ENCODE measurements at places on chromosomes 2 and 18.

- no peak for DNase-seq
These were observed 10.5 kb downstream of the SLC66A2 start for GRCh38 chr18:79940814-79941472.

DNA sequence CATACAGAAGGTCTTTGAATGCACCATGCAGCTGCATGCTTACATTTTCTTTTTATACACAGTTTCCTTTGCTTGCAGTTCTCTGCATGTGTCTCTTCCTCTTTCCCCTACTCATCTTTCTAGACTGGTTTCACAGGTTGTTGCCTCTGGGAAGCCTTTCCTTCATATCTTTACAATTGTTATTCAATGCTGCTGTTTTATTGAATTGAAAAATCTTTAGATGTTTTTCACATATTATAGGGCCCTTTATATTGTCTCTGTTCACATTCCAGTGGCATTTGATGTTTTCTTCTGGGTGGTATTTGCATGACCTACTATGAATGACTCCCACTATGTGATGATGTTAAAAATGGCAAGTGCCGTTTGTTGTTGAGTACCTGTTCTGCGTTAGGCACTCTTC lies 91.1 kb downstream of the DIS3L2 start:
- DNase-seq: no peak

DNA sequence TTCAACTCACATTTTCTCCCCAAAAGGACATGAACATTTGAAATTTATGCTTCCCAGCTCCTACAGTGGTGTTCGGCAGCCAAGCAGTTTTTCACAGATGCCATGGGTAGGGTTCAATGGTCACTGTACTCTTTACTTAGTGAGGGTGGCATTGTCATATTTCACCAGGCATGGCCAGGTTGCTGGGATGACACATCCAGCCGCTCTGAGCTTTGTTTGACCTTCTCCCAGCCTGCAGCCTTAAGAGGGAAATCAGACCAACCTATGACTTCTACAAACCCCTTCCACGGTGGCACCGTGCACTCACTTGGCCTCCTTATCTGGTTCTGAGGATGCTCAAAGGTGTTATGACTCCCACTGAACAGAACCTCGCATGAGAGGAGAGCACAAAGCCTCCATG lies 108.4 kb upstream of the SH3BP4 start:
- DNase-seq: no peak

DNA sequence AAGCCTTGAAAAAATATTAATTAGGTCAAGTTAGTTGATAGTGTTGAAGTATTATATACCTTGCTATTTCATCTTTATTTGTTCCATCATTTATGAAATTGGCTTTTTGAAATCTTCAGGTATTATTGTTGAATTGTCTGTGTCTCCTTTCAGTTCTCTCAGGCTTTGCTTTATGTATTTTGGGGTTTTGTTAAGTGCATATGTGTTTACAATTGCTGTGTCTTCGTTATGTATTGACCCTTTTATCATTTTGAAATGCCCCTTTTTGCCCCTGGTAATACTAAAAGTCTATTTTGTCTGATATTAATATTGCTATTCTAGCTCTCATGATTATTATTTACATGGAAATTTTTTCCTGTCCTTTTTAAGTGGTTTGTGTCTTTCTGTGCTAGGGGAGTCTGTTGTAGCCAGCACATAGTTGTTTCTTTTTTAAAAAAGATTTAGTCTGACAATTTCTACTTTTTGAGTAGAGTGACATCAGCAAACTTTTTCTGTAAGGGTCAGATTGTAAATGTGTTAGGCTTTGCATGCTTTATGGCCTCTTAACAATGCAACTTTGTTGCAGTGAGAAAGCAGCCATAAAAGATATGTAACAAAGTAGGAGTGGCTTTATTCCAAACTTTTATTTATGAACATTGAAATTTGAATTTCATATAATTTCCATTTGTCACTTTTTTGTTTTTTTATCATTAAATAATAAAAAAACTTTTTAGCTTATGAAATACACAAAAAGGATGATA lies 19.9 kb downstream of the SOCS6 start:
- no peak for DNase-seq

- no peak for DNase-seq
These were observed 144.4 kb upstream of the LYPD6 start for GRCh38 chr2:149185942-149186490.

DNA sequence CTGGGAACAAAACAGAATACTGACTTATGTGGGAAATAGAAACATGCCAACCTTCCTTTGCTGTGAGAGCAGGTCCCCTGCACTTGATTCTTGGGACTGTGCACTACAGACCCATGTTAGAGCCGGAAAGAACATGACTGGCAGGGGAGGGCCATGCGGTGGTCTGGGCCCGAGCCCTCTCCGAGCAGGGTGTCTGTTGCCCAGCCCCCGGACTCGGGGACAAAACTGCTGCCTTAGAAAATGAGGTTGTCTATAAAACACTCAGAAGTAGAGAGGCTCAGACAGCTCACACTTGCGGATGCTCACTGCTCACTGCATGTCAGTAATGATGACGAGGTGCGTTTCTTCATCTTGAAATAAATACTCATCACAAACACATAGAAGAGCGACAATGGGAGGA lies 270.7 kb upstream of the HDAC4 start:
- DNase-seq: no peak

- DNase-seq: no peak
These were observed 156.3 kb upstream of the CCDC68 start for GRCh38 chr18:55115606-55116005.

- peak; percentile 22 for DNase-seq
These were observed 10.6 kb upstream of the IL36A start for GRCh38 chr2:112994648-112995047.

GRCh38 chr2:55014962-55015939 lies 35.0 kb downstream of the RTN4 start:
- no peak for DNase-seq

- DNase-seq: no peak
These were observed 3.0 kb upstream of the ITM2C start for GRCh38 chr2:230861552-230862255.

- peak; percentile 86 for DNase-seq
These were observed 86.9 kb downstream of the ZFP36L2 start for GRCh38 chr2:43139501-43139900.

DNA sequence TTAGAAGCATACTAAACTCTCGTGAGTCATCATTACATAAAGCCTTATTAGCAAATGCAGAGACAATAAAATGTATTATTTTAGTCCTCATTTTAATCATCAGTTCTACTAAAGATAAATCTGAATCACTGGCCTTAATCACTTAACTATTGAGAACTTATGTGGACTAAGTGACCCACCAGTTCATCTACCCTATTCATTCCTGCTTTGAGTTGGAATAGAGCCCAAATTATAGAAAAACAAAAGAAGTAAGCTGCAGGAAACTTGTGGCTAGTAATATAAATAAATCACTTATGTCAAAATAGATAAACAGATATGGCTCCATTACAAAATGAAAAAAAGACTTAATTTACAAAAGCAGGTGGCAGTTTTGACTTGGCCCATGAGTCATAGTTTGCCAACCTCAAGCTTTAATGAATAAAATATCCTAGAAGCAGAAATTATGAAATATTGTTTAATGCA lies 851.8 kb upstream of the CRIM1 start:
- DNase-seq: no peak

DNA sequence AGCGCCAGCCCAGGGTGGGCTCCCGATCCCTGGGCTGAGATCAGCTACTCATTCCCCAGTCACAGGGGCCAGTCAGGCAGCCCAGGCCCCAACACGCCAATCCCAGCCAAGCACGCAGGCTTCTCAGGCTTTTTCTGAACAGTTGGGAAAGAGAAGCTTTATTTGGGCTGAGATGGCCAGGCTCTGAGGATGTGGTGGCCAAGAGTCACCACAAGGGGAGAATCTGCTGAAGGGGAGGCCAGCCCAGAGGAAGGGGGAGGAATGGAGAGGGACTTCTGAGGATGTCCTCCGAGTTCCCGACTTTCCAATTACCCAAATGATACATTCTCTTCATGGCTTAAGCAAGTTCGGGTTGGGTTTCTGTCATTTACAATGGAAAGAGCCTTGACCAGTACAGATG lies 2.8 kb upstream of the DIPK1C start:
- DNase-seq: no peak

DNA sequence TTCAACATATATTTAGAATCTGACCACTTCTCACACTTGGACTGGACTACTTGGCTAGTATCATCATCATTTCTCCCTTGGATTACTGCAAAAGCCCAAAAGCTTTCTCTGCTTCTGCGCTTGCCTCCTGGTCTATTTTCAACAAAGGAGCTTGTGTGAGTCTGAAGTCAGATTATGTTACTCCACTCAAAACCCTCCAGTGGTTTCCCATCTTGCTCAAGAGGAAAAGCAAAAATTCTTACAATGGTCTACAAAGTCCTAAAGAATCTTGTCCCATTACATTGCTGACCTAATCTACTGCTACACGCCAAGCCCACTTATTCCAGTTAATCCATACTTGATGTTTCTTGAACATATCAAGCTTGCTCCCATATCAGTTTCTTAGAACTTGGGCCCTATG lies 9.6 kb downstream of the PREPL start:
- DNase-seq: no peak

DNA sequence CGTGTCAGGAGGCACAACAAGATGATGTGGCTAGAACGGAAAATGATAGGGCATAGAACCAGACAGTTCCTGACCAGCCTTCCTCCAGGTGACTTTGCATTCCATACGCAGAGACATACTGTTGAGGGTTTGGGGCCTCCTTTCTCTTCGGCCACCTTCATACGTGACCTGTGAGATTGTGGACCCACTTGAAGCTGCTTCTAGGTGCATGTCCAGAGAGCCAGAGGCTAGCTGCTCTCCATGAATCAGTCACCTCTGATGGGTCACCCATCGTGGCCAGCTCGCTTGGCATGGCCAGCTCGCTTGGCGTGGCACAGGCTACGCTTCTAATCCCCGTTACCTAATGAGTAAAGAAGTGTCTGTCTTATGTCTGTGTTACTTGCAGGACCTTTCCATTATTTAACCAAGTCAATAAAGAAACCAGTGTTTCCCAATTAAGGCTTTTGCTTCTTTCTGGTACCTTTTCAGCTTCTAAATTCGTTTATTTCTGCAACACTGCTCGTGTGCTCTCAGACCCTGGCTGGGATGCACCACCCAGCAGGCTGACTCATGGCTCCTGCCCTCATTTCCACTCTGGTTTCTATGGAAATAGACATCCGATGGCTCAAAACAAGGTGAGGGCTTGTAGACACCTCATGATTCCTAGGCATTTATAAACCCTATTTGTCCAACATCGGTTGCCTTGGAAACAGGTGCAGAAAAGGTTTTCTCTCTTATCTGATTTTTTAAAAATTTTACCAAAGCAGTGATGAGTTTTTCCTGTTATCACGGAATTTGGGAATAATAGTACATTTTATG lies 86.7 kb upstream of the B3GNT7 start:
- peak; percentile 62 for DNase-seq

- no peak for DNase-seq
These were observed 95.7 kb upstream of the SERTAD2 start for GRCh38 chr2:64749446-64749845.

DNA sequence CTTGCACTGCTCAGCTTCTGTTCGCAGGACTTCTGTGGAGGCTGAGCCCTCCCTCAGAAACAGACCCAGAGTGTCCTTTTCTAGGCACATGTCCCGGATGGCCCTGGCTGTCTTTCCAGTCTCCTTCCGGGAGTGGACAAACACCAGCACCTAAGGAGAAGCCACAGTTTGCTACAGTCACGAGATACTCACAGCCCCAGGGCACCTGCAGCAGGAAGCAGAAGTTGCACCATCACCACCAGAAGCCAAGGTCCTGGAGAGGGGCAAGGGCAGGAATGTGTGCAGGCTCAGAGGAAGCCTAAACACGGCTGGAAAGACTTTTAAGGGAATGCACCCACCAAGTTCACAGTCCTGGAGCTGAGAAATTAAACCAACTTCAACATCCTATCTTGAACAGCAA lies 13.6 kb downstream of the SNRNP200 start:
- no peak for DNase-seq

- no peak for DNase-seq
These were observed 47.9 kb downstream of the L3MBTL4 start for GRCh38 chr18:6366776-6367175.

- DNase-seq: no peak
These were observed 56.4 kb upstream of the XIRP2 start for GRCh38 chr2:166831930-166832329.

DNA sequence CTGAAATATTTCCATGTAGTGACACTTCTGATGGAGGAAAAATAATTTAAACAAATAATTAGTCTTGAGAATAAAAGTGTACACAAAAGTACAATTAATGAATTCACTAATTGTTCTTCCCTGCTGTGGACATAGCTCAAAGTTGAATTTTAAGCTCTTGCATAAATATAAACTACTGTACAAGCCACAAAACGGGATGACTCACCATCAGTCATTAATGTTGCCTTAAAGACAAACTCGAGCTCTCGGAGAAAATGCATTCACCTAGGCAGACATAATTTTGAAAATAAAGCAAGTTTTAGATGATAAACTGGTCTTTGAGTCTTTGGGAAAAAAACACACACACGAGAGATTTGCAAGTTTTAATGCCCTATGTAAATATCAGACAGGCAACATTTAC lies 436.4 kb downstream of the ZNF521 start:
- DNase-seq: no peak

DNA sequence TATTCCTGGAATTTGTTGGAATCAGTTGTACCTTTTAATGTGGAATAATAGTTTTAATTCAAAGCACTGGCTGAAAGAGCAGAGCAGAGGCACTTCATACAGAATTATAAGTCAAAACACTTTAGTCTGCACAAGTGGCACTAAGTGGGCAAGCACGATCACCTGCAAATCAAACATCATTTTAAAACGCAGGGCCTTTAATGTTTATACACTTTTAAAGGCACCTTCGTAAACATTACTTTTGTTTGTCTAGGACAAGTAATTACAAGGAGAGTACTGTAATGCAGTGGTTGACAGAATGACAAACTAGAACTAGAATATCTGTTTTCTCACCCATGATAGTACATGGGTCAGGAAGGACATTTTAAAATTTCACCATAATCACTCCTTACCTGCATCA lies 36.4 kb downstream of the LANCL1 start:
- DNase-seq: no peak

DNA sequence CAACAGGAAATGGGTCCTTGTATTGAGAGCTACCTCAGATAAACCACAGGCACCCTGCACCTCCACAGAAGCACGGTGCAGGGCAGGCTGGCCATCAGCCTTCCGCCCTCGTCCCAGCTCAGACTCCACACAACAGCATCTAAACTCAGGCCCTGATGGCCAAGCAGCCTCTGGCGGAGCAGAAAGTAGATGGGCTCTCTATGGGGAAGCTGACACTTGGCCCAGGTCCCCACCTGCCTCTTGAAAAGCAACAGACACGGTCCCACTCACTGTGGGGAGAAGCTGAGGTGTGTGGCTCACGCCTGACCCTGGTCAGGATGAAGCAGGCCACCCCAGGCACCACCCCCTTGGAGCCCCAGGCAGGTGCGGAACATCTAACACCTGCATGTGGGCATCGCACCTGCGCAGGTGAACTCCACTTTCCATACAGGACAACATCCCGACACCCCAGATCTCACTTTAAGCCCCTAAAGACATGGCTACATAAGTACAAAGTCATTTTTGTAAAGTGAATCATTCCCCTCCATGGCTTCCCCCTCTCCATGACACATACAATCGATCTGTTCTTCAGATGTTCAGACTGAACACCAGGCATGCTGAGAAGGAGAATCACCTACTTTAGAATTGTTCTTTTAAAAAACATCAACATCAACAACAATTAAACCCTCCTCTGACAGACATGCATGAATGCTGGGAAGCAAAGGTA lies 208.4 kb downstream of the ZBTB7C start:
- no peak for DNase-seq

GRCh38 chr2:56211048-56211447 lies 27.3 kb downstream of the CCDC85A start:
- no peak for DNase-seq
